ENCODE measurements at places on chromosomes 2 and 18.

- DNase-seq, result peak; percentile 62
These were observed 27.5 kb downstream of the SIX2 start for GRCh38 chr2:44981714-44982108.

DNA sequence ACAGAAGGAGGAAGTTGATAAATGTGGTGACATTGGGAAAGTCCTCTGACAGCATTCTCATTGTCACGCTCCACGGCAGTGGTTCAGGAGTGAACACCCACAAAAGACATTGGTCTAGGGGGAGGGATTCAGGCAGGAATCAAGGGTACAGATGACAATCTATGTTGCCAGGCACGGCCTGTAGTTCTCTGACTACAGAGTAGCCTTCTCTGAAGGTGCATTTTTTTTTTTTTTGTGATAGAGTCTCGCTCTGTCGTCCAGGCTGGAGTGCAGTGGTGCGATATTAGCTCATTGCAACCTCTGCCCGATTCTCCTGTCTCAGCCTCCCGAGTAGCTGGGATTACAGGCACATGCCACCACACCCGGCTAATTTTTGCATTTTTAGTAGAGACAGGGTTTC lies 7.4 kb upstream of the MOB1A start:
- no peak for DNase-seq

GRCh38 chr2:50535971-50536759 lies 495.8 kb downstream of the NRXN1 start:
- DNase-seq, result peak; percentile 32

DNA sequence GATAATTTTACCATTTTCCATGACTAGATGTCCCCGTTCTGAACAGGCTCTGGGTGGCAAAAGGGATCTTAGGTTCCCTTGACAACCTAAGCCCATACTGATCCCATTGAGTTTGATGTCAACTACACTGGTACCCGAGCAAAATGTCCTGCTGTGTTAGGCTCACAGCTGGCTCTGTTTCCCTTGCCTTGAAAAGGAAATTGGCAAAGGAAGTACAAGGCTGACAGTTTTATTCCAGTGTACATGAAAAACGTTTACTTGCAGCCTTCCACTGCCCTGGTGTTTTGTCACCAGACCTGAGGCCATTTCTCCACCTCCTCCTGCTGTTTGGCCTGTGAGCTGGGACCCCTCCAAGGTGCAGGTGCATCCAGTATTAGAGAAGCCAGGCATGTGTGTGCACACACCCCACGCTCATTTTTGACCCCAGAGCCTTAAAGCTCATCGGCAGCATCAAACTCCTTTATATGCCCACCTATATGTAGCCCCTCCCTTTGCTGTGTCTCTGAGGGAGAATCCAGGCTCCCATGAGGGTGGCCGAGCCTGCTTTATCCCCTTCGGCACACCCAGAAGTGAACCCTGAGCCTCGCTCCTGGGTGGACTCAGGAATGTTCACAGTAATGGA lies 171.3 kb downstream of the NDUFA10 start:
- no peak for DNase-seq

DNA sequence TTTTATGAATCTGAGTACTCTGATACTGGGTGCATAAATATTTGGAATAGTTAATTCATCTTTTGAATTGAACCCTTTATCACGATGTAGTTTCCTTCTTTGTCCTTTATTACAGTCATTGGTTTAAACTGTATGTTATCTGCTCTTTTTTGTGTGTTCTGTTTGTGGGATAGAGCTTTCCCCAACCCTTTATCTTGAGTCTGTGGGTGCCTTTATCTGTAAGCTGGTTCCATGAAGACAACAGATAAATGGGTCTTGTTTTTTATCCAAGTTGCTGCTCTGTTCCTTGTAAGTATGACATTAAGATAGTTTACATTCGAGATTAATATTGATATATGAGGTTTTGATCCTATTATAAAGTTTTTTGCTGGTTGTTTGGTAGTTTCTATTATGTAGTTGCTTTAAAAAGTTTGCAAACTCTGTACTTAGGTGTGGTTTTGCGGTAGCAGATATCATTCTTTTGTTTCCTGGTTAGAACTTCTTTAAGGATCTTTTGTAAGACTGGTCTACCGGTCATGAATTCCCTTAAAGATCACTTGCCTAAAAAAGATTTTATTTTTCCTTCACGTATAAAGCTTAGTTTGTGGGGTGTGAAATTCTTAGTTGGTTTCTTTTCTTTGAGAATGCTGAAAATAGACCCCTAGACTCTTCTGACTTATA lies 1451.3 kb upstream of the SLC39A10 start:
- DNase-seq, result no peak

GRCh38 chr2:70570041-70570661 lies 16.5 kb upstream of the TGFA start:
- DNase-seq, result no peak

- DNase-seq, result no peak
These were observed 176.3 kb downstream of the ANAPC1 start for GRCh38 chr2:111707700-111708099.

DNA sequence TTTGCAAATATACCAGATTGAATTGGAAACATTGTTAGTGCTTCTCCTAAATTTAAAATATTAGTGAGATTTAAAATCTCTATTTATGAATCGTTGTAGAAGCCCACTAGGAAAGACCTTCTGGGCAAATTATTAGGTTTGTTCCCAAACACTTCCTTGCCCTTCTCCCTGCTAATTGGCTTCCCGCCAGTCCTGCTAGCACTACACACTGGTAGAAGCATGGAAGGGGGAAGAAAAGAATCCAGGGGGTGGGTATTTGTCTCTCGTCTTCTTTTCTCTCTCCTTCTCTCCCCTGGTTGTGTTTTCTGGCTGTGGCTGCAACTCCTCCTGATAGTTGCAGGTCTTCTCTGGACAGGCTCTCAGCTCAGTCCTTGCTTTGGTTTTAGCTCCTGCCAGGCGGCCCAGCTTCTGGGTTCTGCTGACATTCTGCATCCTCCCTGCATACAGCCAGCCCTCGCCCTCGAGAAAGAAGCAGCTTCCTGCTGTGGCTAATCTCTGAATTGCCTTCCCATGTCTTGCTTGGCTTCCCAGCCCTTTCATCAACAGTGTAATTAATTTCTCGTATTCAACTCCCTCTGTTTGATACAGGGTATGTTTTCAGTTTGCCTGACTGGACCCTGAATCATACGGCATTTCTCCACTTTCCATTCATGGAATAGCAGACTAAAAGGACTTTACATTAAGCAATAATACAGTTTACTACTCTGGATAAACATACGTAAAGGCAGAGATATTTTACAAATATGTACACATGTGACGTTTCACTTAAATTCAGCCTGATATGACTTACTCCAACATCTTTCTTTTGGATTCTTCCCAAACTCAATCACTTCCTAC lies 6.9 kb upstream of the PARD3B start:
- no peak for DNase-seq

DNA sequence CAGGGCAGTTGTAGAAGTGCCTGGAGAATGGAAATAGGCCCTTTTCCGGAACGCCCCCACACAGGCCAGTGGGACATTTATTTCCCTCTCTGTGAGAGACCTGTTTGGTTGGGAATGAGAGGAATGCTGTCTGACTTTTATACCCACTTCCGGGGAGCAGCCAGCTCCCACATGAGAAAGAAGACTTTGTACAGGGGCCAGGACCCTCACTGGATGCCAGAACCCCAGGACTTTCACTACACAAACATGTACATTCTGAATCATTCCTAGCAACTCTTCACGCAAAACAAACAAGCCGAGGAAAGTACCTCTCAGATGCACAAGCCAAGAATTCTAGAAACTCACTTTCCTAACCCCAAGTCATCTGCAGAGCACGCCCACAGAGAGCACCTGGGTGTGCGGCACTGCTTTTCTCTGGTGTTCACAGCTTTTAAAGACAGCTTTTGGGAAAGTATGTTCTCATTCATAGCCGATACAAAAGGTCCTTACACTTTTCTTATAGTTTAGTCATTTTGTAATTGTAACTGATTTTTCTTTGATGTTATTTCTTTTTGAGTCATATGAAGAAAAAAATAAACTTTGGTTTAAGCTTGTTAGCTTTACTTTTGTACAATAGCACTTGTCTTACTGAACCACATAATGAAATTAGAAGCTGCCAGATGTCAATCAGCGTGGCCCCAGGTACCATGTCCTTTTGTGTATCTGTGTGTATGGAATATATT lies 856.1 kb upstream of the ID2 start:
- no peak for DNase-seq

GRCh38 chr2:224638301-224638823 lies 53.2 kb upstream of the CUL3 start:
- no peak for DNase-seq

DNA sequence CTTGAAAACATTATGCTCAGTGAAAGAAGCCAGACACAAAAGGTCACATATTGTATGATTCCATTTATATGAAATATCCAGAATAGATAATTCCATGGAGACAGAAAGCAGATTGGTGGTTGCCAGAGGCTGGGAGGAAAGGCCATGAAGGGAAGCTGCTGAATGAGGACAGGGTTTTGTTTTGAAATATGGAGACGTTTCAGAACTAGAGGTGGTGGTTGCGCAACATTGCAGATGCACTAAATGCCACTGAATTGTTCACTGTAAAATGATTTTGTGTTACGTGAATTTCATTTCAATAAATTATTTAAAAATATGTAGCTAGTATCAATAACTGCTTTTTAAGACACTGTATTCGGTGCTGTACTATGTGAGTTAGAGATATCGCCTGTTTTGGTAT lies 101.7 kb upstream of the ZNF236 start:
- no peak for DNase-seq

GRCh38 chr2:19861813-19862212 lies 40.0 kb downstream of the TTC32 start:
- peak; percentile 28 for DNase-seq

DNA sequence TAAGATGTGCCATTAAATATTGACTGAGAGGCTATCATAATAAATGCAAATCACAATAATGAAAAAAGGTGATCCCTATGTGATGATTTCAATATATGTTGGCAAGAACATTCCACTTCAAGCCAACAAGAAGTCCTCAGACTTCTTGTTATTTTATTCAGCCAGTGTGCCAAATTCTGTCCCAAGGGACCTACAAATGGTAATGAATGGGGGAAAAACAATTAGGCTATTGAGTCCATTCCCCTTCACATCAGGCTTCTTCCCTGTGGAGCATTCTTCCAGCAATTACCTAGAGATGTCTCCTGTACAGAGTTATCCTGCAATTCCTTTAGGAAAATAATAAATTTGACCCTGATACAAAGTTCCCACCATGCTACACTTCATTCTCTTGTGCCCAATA lies 144.4 kb downstream of the PIEZO2 start:
- DNase-seq, result no peak

- no peak for DNase-seq
These were observed 225.5 kb upstream of the KLHL14 start for GRCh38 chr18:32998285-32998684.

GRCh38 chr2:40483549-40484243 lies 31.8 kb upstream of the SLC8A1 start:
- no peak for DNase-seq

DNA sequence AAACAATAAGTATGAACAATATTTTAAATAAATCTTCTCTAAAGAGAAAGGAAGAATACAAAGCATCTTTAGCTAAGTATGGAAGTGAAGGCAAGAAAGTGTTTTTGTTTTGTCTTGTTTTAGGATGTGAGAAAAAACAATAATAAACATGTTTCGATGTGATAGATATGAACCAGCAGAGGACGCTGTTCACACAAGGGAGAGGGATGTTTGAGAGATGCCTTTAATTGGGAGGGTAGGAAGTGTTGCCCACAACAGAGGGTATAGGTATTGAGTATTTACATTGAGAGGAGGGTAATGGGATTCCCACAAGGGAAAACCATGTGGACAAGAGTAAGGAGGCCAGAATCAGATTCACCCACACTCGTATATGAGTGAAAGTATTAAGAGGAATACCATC lies 55.1 kb downstream of the CDH19 start:
- no peak for DNase-seq

GRCh38 chr2:38739524-38739923 lies 11.6 kb downstream of the SRSF7 start:
- DNase-seq, result no peak

DNA sequence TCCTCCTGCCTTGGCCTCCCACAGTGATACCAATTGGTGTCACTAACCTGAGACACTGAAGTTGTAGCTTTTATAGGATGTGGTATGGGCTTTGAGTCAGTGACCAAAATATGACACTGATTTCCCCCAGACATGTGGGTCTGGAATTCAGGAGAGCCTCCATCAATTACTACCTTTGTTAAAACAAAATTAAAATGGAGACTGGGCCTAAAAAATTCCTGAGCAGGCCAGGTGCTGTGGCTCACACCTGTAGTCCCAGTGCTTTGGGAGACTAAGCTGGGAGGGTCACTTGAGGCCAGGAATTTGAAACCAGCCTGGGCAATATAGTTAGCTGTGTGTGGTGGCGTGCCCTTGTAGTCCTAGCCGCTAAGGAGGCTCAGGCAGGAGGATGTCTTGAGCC lies 36.9 kb upstream of the LIPG start:
- no peak for DNase-seq

- peak; percentile 55 for DNase-seq
These were observed 680 bp downstream of the CTDSP1 start for GRCh38 chr2:218400167-218400929.

DNA sequence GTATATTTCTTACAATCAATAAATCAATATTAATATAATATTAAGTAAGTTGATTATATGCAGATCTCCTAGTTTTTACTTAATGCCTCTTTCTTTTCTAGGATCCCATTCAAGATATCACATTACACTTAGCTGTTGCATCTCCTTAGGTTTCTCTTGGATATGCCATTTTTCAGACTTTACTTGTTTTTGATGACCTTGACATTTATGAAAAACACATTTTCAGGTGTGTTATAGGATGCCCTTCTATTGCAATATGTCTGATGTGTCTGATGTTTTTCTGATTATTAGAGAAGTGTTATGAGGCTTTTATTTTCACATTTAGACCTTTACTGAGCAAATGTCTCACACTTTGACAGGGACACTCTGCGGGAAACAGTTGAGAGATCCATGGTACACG lies 933.6 kb upstream of the CNTNAP5 start:
- no peak for DNase-seq

DNA sequence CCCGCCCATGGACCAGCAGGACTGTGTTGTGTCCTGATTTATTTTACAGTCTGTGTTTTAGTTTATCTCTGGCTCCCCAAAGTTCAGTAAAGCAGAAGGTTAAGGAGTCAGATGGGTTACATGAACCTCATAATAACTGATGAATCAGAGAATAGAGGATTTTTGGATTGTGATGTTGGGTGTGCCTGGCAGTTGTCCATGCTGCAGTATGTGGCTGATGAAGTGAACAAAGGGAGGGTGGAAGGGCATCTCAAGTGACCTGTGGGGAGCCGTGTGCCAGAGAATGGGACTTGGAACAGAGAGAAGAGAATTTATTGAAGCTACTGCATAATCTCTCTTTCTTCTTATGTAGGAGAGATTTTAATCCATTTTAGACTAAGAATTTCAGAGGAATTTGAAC lies 145.5 kb downstream of the MAP4K4 start:
- no peak for DNase-seq

- no peak for DNase-seq
These were observed 202.6 kb upstream of the SMAD2 start for GRCh38 chr18:48132797-48133655.

DNA sequence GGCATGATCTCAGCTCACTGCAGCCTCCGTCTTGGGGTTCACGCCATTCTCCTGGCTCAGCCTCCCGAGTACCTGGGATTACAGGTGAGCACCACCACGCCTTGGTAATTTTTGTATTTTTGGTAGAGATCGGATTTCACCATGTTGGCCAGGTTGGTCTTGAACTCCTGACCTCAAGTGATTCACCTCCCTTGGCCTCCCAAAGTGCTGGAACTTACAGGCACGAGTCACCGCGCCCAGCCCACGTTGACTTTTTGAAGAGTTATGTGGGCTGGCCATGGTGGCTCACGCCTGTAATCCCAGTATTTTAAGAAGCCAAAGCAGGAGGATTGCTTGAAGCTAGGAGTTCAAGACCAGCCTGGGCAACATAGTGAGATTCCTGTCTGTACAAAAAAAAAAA lies 20.8 kb downstream of the CCL20 start:
- DNase-seq, result no peak
